ENCODE measurements at places on chromosomes 16 and 17.

GRCh38 chr16:14219983-14220382 is 148.9 kb downstream of the MRTFB start:
- no peak for DNase-seq

DNA sequence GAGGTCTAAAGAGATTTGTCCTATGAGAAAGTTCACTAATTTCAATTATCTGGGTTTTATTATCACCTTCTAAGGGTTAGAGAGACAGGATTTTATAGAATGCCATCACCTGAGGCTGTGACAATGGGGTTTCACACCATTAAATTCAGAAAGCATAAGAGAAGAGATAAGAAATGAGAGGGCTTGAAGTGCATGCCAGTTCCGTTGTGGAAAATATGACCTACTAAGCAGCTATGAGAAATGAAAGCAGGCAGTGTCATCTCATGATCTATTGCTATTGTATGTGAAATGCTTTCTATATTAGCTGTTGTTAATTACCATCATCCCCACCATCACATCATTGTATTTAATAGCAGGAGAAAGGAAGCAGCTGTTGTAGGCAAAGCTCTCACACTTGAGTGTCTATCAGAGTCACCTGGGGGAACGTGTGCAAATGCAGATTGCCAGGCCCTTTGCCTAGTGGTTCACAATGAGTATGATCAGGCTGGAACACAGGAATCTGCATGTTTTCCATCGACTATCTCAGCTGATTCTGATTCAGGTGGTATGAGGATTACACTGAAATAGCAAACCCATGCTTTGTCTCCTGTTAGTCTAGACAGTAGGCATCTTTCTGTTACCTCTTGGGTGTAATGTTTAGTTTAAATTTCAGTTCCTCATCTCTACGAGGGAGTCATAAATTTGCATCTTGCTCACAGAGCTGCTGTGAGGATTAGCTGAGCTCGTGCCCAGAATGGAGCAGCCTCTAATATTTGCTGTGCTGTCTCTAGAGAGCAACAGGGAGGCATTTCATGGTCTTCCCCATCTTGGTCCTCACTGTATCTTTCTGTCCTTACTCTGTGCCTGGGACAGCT is 256.4 kb downstream of the CDH13 start:
- no peak for DNase-seq

- no peak for DNase-seq
These were observed at the start of gene PRSS53 for GRCh38 chr16:31088459-31089183. Gene PRSS53 (minus strand): TSS chr16:31088943. CDS start chr16:31088809, 134 bp downstream.

DNA sequence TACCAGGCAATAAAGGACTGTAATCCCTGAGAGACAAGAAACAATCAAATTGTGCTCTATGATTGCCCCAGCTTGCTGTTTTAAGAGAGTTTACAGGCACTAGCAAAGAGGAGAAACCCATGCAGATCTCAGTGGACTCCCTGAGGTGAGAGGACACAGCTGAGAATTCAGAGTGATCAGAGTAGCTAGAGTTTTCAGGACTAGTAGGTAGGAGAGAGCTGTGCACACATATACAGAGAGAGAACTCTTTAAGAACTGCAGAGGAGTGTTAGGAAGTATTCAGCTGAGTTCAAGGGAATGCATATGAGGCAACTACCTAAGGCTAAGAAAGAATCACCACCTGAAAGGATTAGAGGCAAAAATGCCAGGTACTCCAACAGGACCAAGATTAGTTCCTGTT is 904.8 kb downstream of the CDH8 start:
- DNase-seq: no peak

- no peak for DNase-seq
These were observed 31.0 kb downstream of the MYH10 start for GRCh38 chr17:8599351-8600011.

GRCh38 chr16:84947022-84947421 is 64.3 kb downstream of the ZDHHC7 start:
- DNase-seq: no peak

DNA sequence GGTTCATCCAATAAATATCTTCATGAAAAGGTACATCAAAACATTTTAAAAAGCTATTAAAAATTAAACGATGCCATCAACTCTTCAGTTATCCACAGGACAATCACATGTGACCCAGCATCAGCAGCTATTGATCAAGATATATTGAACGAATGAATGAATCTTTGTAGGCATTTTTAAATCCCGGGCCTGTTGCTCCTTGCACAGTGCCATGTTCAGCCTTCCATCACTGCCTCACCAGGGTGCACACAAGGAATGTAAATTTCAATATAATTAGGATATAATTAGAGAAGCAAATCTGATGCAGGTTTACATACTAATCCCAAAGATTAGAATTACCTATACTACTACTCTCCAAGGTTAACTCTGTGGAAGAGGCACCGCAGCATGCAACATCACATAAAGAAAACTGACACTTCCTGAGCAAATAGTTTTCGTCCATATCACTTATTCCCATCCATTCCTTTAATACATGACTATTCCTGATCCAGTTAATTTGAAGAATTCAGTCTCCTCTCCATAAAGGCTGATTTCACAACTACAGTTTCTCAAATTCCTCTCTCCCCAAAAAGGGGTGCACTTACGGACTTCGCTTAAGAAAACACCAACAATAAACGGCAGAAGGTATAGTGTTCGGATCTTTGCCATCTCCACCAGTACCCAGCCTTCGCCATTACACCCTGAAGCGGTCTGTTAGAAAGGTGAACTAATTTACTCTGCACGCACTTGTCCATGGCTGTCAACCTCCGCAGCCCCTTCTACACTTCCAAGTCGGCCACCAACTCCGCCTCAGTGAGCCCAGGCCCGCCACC is 938 bp downstream of the NCOR1 start:
- no peak for DNase-seq

GRCh38 chr17:16001226-16001897 is 1.7 kb downstream of the TTC19 start:
- DNase-seq: no peak

DNA sequence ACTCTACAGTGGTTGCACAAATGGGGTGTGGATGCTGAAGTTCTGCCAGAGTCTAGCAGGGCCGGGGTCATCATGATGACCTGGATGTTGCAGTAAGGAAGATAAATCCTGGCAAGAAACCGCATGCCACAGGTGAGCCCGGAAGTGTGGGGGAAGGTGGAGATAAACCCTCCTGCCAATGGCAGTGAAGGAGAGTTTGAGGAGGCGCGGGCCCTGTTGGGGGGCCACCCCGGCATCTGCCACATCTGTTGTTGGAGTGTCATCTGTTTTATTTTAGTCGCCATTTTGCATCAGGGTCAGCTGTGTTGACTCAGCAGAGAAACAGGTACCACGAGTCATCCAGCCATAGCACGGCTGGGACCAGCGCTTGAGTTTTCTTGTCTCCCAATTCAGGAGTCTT is 173.8 kb upstream of the CHMP6 start:
- DNase-seq: no peak

- DNase-seq: no peak
These were observed 44.6 kb upstream of the ZNF750 start for GRCh38 chr17:82884341-82884969.

DNA sequence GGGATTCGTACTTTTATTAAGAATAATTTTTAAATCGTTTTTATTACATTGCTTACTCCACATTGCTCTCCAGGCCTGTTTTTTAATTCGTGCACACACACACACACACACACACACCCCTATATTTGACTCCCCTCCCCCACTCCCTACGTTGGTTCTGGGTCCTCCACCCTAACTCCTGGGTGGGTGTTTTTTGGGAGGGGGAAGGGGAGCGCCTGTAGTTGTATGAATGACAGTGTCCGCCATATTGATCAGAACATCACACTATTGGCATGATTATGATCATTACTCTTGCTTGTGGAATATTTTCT is 1.3 kb downstream of the GNAO1 start:
- DNase-seq: no peak

- DNase-seq: no peak
These were observed 11.5 kb downstream of the TRIM25 start for GRCh38 chr17:56902348-56902747.

- DNase-seq: no peak
These were observed 51.0 kb downstream of the CNOT1 start for GRCh38 chr16:58578642-58579041.

DNA sequence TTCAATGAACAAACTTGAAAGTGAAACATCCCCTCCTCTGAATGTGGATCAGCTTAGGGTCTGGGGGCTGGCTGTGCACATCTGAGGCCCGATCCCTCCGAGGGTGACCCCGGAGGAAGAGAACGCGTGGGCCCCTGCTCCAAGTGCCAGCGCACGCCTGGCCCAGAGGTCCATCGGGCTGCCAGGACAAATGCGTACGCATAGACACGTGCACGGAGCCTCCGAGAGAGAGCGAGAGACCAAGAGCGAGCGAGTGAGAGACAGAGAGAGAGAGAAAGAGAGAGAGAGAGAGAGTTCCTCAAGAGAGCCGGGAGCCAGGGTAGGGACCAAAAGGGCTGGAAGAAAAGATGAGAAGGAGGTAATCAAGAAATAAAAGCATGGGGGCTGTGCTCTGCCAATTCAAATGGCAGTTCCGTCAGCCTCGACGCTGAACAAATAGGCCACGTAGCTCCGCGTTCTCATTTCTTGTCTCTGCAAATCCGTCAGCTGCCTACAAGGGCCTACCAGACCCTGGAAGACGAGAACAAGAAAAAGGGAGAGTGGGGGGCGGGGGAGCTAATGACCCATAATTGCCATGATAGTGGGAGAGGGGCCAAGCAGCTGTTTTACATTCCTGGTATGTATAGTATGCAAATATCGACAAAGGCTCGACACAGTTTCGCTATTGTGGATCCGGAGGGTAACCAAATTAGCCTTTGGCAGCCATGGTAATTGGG is 435.3 kb upstream of the ZFHX3 start:
- DNase-seq: no peak

DNA sequence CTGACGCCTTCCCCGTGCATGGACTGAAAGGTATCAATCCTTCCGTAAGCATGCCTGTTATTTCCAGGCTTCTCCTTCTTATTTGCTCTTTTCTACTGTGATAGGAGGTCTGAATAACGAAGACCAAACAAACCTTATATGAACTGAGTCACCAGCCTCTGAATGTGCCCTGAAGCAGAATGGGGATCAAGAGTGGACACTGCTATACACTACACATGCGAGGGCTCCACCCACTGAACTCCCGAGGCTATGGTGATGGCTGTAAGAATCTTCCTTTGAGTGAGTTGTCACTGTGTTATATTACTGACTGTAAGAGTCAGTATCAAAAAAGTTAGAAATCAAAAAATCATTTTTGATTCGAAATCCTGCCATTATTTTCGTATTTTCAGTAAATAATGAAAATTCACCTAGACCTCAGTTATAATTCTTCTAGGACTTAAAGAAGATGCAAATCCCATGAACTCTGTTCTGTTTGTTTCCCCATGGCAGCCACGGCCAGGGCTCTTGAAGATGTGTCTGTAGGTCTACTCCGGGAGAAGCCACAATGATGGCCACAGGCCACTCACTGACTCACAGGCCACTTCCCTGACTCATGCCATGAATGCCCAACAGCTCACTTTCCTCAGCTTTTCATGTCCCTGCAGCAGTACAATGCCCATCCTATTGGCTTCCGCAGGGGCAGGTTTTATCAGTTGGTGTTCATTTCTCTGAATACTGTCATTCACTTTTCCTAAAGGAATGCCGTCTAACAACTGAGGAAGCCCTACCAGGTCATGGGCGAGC is 54.7 kb downstream of the ZZEF1 start:
- DNase-seq: no peak

GRCh38 chr17:7475764-7476422 is 3.5 kb downstream of the ZBTB4 start:
- DNase-seq: no peak

DNA sequence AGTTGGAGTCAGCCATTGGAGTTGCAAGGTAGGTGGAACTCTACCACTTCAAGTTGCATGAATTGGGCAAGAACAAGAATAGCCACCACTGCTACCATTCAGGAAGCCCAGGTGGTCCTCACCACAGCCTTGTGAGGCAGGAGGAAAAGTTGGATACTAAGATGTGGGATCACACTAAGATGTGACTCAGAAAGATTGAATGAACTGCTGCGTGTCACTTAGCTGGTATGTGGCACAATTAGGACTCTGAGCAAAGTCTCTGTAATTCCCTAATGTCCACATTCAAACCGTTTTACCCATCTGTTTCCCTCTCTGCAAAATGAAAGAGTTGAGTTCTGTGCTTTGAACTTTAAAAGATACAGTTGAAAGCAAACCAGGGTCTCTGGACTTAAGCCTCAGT is 44.7 kb upstream of the HS3ST3A1 start:
- DNase-seq: no peak

DNA sequence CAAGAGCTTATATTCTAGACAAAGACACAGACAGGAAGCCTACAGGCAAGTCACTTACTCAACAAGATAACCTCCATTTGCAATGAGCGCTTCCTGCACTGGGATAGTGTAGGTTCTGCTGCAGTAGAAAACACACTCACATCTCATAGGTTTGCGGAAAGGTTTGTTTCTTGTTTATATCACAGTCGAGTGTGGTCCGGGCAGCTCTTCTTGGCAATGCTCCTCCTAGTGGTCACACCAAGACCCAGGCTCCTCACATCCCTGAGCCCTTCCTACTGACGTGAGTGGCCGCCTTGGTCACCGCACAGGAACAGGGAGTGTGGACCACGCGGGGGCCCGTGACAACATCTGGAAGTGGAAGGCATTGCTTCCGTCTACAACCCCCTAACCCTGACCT is 48.0 kb upstream of the RBFOX3 start:
- DNase-seq: peak; percentile 21
